ENCODE measurements at places on chromosomes 16 and 17. TPM values are rescaled to one million over a fixed set of nuclear protein-coding genes. Genes with fewer than 3 reads are reported as not detected.
A peak's percentile ranks its signal among the peaks of the same experiment; 100 is the strongest.

Gene GRIN2C
- 0.03 TPM for total RNA-seq

Gene MEAK7
- 15.7 TPM for total RNA-seq

Gene KRT14
- 0.71 TPM for total RNA-seq

Gene ZNF469
- 3.0 TPM for total RNA-seq

Gene B9D1
- 47.9 TPM for total RNA-seq

Gene PRDM7
- not detected for total RNA-seq

Gene CES3
- 2.6 TPM for total RNA-seq

GRCh38 chr17:56752263-56752836, 81.4 kb downstream of the C17orf67 start:
- H3K36me3 ChIP-seq: no peaks in the 10 kb centered on the region
- H3K27me3 ChIP-seq: no peaks in the 10 kb centered on the region
- peak; percentile 66 for DNase-seq

- H3K27ac ChIP-seq: no peak overlapping the region
- H3K4me1 ChIP-seq: no peaks in the 10 kb centered on the region
- H3K4me3 ChIP-seq: no peak overlapping the region
Measured at GRCh38 chr16:58217311-58217925, 19.5 kb upstream of the CSNK2A2 start.

- H3K27me3 ChIP-seq: no peaks in the 10 kb centered on the region
- H3K4me3 ChIP-seq: no peak overlapping the region
- H3K27ac ChIP-seq: no peak overlapping the region
- no peaks in the 10 kb centered on the region for H3K4me1 ChIP-seq
- H3K36me3 ChIP-seq: no peaks in the 10 kb centered on the region
Measured at GRCh38 chr17:60314423-60314822, 77.5 kb downstream of the USP32 start.

DNA sequence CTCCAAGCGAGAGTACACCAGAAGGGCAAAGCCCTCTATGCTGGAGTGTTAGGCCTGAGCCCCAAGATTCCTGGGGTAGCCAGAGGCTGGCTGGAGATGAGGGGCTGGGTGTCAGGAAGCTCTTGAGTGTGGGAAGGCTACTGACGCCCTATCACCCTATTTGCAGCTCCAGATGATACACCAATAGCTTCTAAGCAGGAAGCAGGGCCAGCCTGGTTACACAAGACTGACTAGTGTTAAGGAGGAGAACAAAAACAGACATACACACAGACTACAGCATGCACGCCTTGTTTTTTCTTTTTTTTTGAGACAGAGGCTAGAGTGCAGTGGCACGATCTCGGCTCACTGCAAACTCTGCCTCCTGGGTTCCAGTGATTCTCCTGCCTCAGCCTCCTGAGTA, 15.9 kb downstream of the POLR3K start:
- H3K36me3 ChIP-seq: no peaks in the 10 kb centered on the region
- no peaks in the 10 kb centered on the region for H3K27me3 ChIP-seq
- H3K27ac ChIP-seq: no peak overlapping the region
- H3K4me1 ChIP-seq: no peaks in the 10 kb centered on the region

- no peaks in the 10 kb centered on the region for H3K36me3 ChIP-seq
- H3K4me3 ChIP-seq: no peak overlapping the region
- peak overlapping the region; percentile 53 for H3K27ac ChIP-seq
- H3K4me1 ChIP-seq: peaks cover 23% of the 10 kb centered on the region
- peak; percentile 75 for DNase-seq
- H3K27me3 ChIP-seq: no peaks in the 10 kb centered on the region
Measured at GRCh38 chr16:1182316-1182671, 29.4 kb downstream of the CACNA1H start.

DNA sequence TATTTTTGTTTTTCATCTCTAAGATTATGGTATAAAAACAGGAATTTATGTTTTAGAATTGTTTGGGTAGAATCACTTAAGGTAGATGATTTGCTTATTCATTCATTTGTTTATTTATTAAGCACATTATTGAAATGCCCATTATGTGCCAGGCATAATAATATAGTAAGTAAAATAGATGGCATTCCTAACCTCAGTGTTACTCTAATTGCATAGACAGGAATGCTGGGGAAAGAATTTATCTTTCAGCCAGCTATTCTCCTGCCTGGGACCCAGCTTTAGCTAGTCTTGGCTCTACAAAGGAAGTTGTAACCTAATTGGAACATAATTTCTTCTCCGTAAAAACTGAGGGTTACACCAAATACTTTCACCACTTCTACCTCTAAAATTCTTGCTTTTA, 44.6 kb downstream of the NFAT5 start:
- H3K27ac ChIP-seq: no peak overlapping the region
- peaks cover 3% of the 10 kb centered on the region for H3K4me1 ChIP-seq
- DNase-seq: peak; percentile 13

- no peak overlapping the region for H3K4me3 ChIP-seq
- H3K27ac ChIP-seq: no peak overlapping the region
Measured at GRCh38 chr17:73765824-73766563, 121.7 kb upstream of the SDK2 start.

DNA sequence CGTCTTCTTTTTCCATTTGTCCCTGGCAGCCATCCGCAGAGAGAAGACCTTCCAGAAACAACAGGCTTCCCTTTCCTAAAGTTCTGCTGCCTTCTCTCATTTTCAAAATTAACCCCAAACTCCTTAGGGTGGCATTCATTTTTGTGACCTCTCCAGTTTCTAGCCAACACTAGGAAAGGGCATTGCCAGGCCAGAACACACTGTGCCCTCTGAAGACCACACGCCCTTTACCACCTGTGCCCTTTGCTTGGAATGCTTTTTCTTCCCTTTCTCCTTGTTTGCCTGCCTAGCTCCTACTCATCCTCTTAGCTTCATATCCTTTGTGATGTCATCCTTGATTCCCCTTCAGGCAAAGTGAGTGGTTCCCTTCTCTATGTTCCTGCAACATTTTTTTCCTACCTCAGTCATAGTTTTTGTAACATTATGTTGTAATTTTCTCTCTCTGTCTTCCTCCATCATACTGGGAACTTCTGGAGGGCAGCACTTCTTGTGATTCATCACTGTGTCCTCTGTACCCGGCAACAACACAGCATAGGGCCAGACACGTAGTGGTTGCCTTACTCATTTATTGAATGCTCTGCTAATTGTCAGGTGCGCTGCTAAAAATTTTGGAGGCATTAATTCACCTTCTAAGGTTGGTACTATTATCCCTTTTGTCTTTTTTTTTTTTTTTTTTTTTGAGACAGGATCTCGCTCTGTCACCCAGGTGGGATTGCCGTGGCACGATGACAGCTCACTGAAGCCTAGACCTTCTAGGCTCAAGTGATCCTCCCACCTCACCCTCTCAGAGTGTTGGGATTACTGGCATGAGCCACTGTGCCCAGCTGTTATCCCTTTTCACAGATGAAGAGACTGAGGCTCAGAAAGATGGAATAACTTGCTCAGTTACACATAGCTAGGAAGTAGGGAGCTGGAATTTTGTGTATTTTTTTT, 1.0 kb downstream of the KAT8 start:
- H3K27me3 ChIP-seq: no peaks in the 10 kb centered on the region
- H3K36me3 ChIP-seq: peaks cover 29% of the 10 kb centered on the region
- H3K27ac ChIP-seq: peak overlapping the region; percentile 99
- no peak for DNase-seq
- H3K4me1 ChIP-seq: peaks cover 10% of the 10 kb centered on the region

DNA sequence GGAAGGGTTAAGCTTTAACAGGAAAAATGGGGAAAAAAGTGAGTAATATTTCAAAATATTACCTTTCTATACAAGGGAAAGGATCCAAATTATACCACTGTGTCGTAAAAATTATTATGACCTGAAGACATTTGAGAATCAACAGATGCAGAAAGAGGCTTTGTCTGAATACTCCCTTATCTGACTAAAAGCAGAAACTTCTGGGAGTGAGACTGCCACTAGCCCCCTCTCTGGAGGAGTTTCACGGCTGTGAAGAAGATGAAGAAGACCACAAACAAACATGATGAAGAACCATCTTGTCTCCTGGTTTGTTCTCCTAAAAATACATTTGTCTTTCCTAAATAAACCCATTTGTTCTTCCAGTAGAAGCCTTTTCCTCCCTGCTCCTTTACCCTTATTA, 29.4 kb downstream of the CNTROB start:
- H3K27ac ChIP-seq: no peak overlapping the region
- no peaks in the 10 kb centered on the region for H3K36me3 ChIP-seq
- peaks cover 2% of the 10 kb centered on the region for H3K4me1 ChIP-seq
- no peak overlapping the region for H3K4me3 ChIP-seq
- no peaks in the 10 kb centered on the region for H3K27me3 ChIP-seq
- no peak for DNase-seq

DNA sequence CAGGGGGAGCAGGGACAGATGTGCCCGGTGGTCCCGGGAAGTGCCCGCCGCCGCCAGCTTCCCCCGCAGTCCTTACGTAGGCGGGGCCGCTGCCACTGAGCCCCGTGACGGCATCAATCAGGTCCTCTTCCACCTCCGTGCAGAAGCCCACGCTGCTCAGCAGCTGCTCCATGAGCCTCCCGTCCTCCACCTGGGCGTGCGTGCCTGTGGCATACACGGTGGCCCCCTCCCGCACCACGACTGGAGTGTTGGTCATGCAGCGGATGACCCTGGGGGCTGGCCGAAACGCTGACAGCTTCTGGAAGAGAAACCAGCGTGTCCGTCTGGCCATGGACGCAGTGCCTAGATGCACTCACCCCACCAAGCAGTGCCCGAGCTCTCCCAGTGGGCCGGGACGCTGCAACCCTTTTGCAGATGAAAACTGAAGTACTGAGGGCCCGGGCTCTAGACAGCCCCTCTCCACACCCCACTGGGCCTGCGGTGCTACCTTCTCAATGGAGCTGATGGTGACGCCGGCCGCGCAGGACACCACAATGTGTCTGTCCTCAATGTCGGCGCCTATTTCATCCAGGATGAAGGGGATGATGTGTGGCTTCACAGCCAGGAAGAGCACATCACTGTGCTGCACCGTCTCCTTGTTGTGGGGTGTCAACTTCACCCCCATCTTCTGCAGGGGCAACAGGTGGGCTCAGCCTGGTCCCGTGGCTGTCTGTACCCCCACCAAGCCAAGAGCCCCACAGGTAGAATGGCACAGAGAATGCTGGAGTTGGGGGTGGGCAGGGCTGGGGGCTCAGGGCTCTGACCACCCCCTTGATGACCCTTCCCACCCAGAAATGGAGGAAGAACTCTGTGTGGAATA, 2.0 kb downstream of the PYCR1 start:
- no peaks in the 10 kb centered on the region for H3K27me3 ChIP-seq
- H3K4me1 ChIP-seq: peaks cover 19% of the 10 kb centered on the region
- DNase-seq: no peak
- H3K27ac ChIP-seq: no peak overlapping the region
- H3K36me3 ChIP-seq: no peaks in the 10 kb centered on the region
- H3K4me3 ChIP-seq: no peak overlapping the region

DNA sequence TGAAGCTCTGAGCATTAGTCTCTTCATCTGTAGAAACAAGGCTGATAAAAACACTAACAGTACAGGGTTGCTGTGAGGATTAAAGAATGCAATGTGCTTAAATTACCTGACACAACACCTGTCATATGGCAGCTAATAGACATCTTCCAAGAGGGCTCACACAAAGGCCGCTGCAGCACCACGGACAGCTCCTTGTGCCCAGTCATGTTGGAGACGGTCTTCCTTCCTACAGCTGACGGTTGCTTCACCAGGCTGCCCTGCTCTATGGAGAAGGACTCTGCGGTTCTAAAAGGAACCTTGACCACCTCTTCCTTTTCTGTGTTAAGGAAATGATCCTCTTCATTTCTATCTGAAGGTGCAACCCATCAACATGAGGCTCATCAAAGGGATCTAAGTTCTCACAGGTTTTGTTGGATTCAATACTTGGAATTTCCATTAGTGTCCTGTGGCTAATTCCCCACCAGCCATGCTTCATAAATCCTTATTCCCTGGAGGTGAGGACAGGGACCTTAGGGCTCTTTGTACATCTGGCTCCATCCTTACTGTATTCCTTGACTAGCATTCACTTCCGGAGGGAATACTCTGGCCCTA, 138.9 kb upstream of the CES5A start:
- no peak overlapping the region for H3K27ac ChIP-seq
- H3K36me3 ChIP-seq: no peaks in the 10 kb centered on the region
- H3K4me1 ChIP-seq: no peaks in the 10 kb centered on the region
- no peaks in the 10 kb centered on the region for H3K27me3 ChIP-seq
- no peak overlapping the region for H3K4me3 ChIP-seq

DNA sequence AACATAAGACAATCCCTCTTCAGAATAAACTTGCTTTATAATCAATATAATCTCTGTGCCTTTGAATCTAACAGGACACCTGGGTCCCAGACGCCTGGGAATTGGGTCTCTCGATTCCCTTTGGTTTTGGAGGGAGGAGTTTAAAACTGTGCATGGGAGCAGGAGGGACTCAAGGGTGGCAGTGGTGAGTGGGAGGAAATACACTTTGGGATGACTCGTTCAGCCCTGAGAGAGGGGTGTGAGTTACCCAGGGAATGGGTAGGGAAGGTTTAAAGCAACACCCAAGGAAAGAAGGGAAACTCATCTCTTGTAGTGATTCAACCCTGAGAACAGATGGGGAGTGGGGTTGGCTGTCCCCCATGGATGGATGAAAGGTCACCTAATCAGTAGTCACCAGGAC, 1.6 kb downstream of the RANGRF start:
- no peak overlapping the region for H3K4me3 ChIP-seq
- H3K27me3 ChIP-seq: no peaks in the 10 kb centered on the region
- no peaks in the 10 kb centered on the region for H3K36me3 ChIP-seq
- DNase-seq: no peak
- H3K4me1 ChIP-seq: peaks cover 2% of the 10 kb centered on the region
- H3K27ac ChIP-seq: no peak overlapping the region

DNA sequence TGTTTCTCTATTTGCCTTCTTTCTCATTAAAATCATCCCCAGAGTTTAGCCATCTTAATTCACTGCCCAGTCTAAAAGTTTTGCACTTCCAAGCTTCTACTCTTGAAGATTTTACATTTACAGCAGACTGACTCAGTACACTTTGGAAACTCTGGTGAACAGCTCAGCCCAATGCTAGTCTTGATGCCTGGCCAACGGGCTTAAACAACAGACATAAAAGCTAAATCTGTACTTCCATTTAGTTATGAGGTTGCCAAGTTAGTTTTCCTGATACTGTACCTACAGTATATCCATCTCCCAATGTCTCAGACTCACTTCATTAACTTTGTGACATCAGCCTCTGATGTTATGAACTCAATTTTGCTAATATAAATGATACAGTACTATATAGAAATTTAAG, 891.8 kb upstream of the SOX9 start:
- H3K36me3 ChIP-seq: no peaks in the 10 kb centered on the region
- no peak overlapping the region for H3K27ac ChIP-seq

DNA sequence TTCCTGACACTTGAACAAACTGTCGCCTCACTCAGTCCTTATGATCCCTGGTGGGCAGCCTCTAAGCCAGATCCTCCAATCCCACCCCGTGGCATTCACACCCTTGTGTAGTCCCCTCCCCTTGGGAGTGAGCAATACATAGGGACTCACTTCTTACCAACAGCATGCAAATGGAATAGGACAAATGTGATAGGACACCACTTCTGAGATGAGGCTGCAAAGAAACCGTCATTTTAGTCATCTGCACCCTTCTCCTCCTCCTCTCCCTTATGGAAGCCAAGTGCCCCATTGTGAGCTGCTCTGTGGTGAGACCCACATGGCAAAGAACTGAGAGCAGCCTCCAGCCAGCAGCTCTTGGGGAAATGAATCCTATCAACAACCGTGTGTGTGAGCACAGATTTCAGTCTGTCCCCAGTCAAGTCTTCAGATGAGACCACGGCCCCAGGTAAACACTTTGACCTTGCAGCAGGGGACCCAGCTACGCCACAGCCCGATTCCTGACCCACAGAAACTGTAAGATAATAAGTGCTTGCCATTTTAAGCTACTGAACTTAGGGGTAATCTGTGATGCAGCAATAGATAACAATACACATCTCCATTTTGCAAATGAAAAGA, 46.9 kb downstream of the ZFHX3 start:
- peaks cover 11% of the 10 kb centered on the region for H3K4me1 ChIP-seq
- H3K36me3 ChIP-seq: no peaks in the 10 kb centered on the region
- no peak overlapping the region for H3K27ac ChIP-seq
- no peaks in the 10 kb centered on the region for H3K27me3 ChIP-seq

All from lung (tissue), 17 donors.